Activated CD8-positive, alpha-beta memory T cell treated with anti-CD3 and anti-CD28 coated beads, Interleukin-2, amount 10 ng/mL, durations not matched to agents 7 days and 5 days (primary cell): ENCODE measurements at places on chromosomes 3 and 15. TPM values are rescaled to one million over a fixed set of nuclear protein-coding genes. Genes with fewer than 3 reads are reported as not detected.

The CCR3 gene
- 2.0 TPM for total RNA-seq

The PPP2R3A gene
- not detected for total RNA-seq

The IGSF11 gene
- not detected for total RNA-seq

The HRG gene
- total RNA-seq = not detected

The CCDC51 gene
- total RNA-seq = 18.4 TPM

The C3orf70 gene
- total RNA-seq = not detected

The CCDC54 gene
- not detected for total RNA-seq

The TM4SF4 gene
- not detected for total RNA-seq

The NDUFB4 gene
- 124 TPM for total RNA-seq

The PLIN1 gene
- total RNA-seq = not detected

The CKMT1B gene
- not detected for total RNA-seq

The SCG5 gene
- 4.3 TPM for total RNA-seq

The CHST13 gene
- not detected for total RNA-seq

The GOLGA8R gene
- total RNA-seq = 15.9 TPM

The MME gene
- total RNA-seq = not detected

The AADAC gene
- total RNA-seq = not detected

The GOLGA8G gene
- not detected for total RNA-seq

The LTF gene
- total RNA-seq = not detected

The TEX55 gene
- total RNA-seq = not detected

The CACNA1D gene
- 1.5 TPM for total RNA-seq

The GRK7 gene
- not detected for total RNA-seq
